ENCODE measurements at places on chromosomes 7 and 10.

DNA sequence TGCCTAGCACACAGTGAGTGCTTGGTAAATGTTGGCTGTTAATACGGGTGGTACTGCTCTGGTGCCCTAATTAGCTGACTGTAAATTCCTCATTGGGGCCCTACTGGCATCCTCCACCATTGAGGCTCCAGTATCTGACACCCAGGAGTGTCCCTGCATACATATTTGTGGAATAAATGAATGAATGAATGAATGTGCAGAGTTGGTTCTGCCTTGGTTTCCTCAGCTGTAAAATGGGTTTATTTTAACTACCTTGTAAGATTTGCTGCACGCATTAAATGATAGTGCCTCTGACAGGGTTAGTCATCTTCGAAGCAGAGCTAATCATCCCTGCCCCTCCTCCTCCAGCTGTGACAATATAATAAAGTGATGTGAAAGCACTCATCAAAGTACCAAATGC lies 45.8 kb downstream of the ALDH18A1 start:
- no peak for DNase-seq

- no peak for DNase-seq
These were observed 146.3 kb upstream of the SP8 start for GRCh38 chr7:20932785-20933527.

DNA sequence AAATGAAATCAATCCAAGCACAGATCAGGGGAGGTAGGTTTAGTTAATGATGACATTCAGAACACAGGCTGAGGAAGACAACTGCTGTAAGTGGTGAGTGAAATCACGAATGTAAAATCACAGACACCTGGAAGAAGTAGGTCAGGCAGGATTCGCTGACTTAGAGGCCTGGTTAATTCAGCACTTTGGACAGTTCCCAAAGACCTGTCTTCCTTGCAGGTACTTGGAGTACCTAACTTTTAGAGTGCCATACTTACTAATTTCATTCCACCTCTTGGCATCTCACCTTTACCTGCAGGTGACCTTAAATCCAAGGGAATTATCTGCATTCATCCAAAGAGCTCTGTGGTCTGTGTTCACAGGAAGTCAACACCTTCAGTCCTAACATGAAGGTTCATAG lies 822.3 kb downstream of the PHTF2 start:
- DNase-seq, result no peak

- DNase-seq, result no peak
These were observed 191.7 kb upstream of the BET1 start for GRCh38 chr7:94195813-94196212.

- DNase-seq, result no peak
These were observed 120.1 kb downstream of the JAZF1 start for GRCh38 chr7:28060371-28060950.

DNA sequence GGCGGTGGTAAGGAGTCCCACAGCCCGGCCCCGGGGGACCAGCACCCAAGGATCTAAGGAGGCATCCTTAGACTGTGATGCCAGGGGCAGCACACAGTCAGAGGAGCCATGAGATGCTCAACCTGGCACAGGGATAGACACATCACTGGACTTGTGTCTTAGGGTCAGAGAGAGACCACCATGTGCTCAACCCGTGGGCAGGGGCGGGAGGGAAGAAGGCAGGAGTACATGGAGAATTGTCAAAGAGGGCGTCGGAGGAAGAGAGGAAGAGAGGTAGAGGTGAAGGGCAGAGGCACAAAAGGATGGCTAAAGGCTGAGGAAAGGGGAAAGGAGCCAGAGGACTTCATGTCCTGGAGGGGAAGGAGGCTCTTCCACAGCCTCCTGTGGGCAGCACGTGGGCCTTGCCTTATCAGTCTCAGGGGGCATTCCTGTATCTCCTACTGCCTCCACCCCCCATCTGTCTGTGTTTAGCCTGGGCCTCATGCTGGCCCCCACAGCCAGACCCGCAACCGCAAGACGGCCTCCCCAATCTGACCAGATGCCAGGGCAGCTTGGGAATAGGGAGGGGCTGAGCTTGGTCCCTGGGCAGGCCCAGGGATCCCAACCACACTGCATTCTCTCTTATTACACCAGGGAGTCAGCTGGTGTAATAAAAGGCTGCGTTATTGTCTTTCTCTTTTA lies 2.2 kb downstream of the ADCY1 start:
- no peak for DNase-seq
